ENCODE measurements at places on chromosomes 3 and 15. TPM values are rescaled to one million over a fixed set of nuclear protein-coding genes. Genes with fewer than 3 reads are reported as not detected.

Gene ANKRD34C
- total RNA-seq: not detected

Gene GOLGA8N
- total RNA-seq: 0.63 TPM

Gene SIDT1
- total RNA-seq: not detected

Gene CD86
- total RNA-seq: 0.40 TPM

Gene EPHA3
- 0.33 TPM for total RNA-seq

Gene BCL2A1
- total RNA-seq: not detected

Gene ANKRD63
- 0.26 TPM for total RNA-seq

Gene ATP8B4
- total RNA-seq: 0.24 TPM

Gene STRIT1
- 0.38 TPM for total RNA-seq

Gene C3orf52
- total RNA-seq: 13.1 TPM

Gene AGTR1
- not detected for total RNA-seq

Gene P2RY1
- total RNA-seq: 25.2 TPM

Gene MAP2K1
- 70.4 TPM for total RNA-seq

Gene ALPK3
- 19.2 TPM for total RNA-seq

Gene EPHB1
- 5.9 TPM for total RNA-seq

Gene NFKBIZ
- total RNA-seq: 24.5 TPM

Gene ADGRG7
- not detected for total RNA-seq

Gene LRRC31
- not detected for total RNA-seq

Gene CSPG5
- 7.4 TPM for total RNA-seq

Gene TMEM108
- 14.3 TPM for total RNA-seq

Gene GOLGA6L4
- 3.6 TPM for total RNA-seq

Gene GNB4
- 29.2 TPM for total RNA-seq

Gene MUSTN1
- total RNA-seq: 0.84 TPM

Gene FSIP1
- total RNA-seq: 1.3 TPM
